ENCODE measurements at places on chromosomes 12 and 14. TPM values are rescaled to one million over a fixed set of nuclear protein-coding genes. Genes with fewer than 3 reads are reported as not detected.

The PZP gene
- total RNA-seq = under 0.01 TPM

The PAH gene
- total RNA-seq = not detected

The FOXG1 gene
- not detected for total RNA-seq

The KRT83 gene
- not detected for total RNA-seq

The FCF1 gene
- total RNA-seq = 44.7 TPM

The MYF6 gene
- total RNA-seq = not detected

The GALC gene
- 36.7 TPM for total RNA-seq

The MIPOL1 gene
- total RNA-seq = 10.0 TPM

The MUCL1 gene
- total RNA-seq = not detected

The NEK9 gene
- total RNA-seq = 61.7 TPM

The TMED10 gene
- 255 TPM for total RNA-seq

The GPD1 gene
- 0.44 TPM for total RNA-seq

The CCDC63 gene
- not detected for total RNA-seq

The CALM1 gene
- total RNA-seq = 975 TPM

The CSAD gene
- 12.0 TPM for total RNA-seq

The SLC7A7 gene
- total RNA-seq = 1.9 TPM

The ZNF10 gene
- 10.4 TPM for total RNA-seq

The TMEM253 gene
- total RNA-seq = 0.12 TPM

The CISTR gene
- not detected for total RNA-seq

The LPAR5 gene
- total RNA-seq = not detected

The HSPB8 gene
- 24.6 TPM for total RNA-seq

The ARMH4 gene
- 6.4 TPM for total RNA-seq

The CCDC175 gene
- not detected for total RNA-seq

The TAS2R9 gene
- 0.19 TPM for total RNA-seq
